Osteoblast (primary cell): ENCODE measurements at places on chromosomes 7 and 10.
A peak's percentile ranks its signal among the peaks of the same experiment; 100 is the strongest.

DNA sequence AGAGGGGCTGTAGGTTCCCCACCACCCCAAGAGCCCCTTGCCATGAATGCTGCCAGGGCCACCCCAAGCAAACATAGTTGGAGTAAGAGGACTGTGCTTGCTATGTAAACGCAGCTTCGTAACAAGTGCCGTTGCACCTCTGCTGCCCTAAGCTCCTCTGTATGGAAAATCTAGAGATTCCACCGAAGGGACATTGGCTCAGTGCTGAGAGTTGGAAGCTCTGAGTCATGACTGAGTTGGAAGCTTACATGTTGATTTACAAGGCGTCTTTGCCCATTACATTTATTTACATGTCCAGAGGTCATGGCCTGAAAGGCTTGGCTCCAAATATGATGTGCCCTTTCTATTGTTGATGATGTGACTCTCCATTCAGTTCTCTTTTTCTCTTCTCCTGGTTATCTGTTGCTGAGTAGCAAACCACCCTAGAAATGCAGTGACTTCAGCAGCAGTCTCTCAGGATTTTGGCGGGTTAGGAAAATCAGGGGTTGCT lies 233.1 kb upstream of the TCF7L2 start:
- no peaks in the 10 kb centered on the region for H3K4me1 ChIP-seq
- no peak for DNase-seq
- no peak overlapping the region for H3K4me3 ChIP-seq
- H3K36me3 ChIP-seq = no peaks in the 10 kb centered on the region
- H3K27ac ChIP-seq = no peak overlapping the region
- peaks cover 5% of the 10 kb centered on the region for H3K27me3 ChIP-seq

DNA sequence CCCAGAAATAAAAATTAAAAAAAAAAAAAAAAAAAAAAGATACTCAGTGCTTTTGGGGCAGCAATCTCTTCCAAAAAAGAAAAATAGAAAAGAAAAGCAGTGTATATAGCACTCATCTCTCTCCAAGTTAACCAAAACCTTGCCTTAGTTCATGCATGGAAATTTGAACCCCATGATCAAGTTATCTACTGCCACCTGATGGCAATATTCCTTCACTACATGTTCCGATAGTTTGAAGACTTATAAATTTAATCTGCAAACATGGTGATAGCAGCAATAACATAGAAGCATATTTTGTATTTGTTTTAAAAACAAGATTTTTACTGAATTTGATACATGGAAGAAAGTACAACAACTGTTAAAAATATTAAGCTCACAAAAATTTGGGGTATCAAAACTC lies 48.6 kb upstream of the SLIT1 start:
- no peak overlapping the region for H3K27ac ChIP-seq
- H3K4me1 ChIP-seq = peaks cover 10% of the 10 kb centered on the region
- DNase-seq = no peak
- H3K4me3 ChIP-seq = no peak overlapping the region
- no peaks in the 10 kb centered on the region for H3K36me3 ChIP-seq

GRCh38 chr10:8534096-8534495 lies 479.6 kb downstream of the GATA3 start:
- H3K36me3 ChIP-seq = no peaks in the 10 kb centered on the region
- no peak overlapping the region for H3K27ac ChIP-seq
- no peaks in the 10 kb centered on the region for H3K27me3 ChIP-seq

- DNase-seq = no peak
- no peak overlapping the region for H3K27ac ChIP-seq
- H3K4me1 ChIP-seq = no peaks in the 10 kb centered on the region
Measured at GRCh38 chr7:10706875-10707493, 266.7 kb upstream of the PHF14 start.

GRCh38 chr7:74051629-74052410 lies 23.8 kb downstream of the ELN start:
- H3K36me3 ChIP-seq = no peaks in the 10 kb centered on the region
- peak; percentile 70 for DNase-seq
- H3K27ac ChIP-seq = no peak overlapping the region
- H3K27me3 ChIP-seq = no peaks in the 10 kb centered on the region

- H3K4me1 ChIP-seq = peaks cover 29% of the 10 kb centered on the region
- H3K27me3 ChIP-seq = peaks cover 4% of the 10 kb centered on the region
- H3K36me3 ChIP-seq = no peaks in the 10 kb centered on the region
Measured at GRCh38 chr7:2616387-2617324, 15.1 kb upstream of the TTYH3 start.

- no peaks in the 10 kb centered on the region for H3K27me3 ChIP-seq
- no peak for DNase-seq
- H3K4me3 ChIP-seq = no peak overlapping the region
- H3K36me3 ChIP-seq = no peaks in the 10 kb centered on the region
- H3K4me1 ChIP-seq = peaks cover 14% of the 10 kb centered on the region
Measured at GRCh38 chr7:138934861-138935260, 46.3 kb downstream of the KIAA1549 start.

GRCh38 chr10:126080879-126081411 lies 184.6 kb downstream of the FANK1 start:
- peaks cover 30% of the 10 kb centered on the region for H3K4me1 ChIP-seq
- peaks cover 41% of the 10 kb centered on the region for H3K36me3 ChIP-seq
- DNase-seq = no peak
- H3K27ac ChIP-seq = peak overlapping the region; percentile 89
- H3K27me3 ChIP-seq = no peaks in the 10 kb centered on the region

- H3K27me3 ChIP-seq = peaks cover 34% of the 10 kb centered on the region
- H3K4me1 ChIP-seq = peaks cover 6% of the 10 kb centered on the region
- DNase-seq = peak; percentile 80
- no peak overlapping the region for H3K4me3 ChIP-seq
- H3K27ac ChIP-seq = no peak overlapping the region
- no peaks in the 10 kb centered on the region for H3K36me3 ChIP-seq
Measured at GRCh38 chr10:77669892-77670291, 32.3 kb upstream of the KCNMA1 start.

DNA sequence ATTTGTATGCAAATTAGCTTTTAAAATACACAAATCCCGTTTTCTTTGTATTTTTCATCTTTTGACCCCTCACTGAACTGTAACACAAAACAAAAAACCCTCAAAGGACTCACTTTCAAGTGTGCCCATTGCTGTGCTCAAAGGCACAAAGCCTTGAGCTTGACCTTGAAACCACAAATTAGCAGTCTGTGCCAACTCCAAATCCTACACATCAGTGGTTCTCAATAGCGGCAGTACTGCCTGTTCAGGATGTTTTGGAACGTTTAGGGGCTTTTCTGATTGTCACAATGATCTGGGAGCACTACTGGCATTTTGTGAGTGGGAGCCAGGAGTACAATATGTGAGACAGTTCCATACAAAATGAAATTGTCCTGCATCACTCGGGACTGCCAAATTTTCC lies 55.5 kb downstream of the KDM7A start:
- H3K4me1 ChIP-seq = no peaks in the 10 kb centered on the region
- H3K27me3 ChIP-seq = no peaks in the 10 kb centered on the region
- no peaks in the 10 kb centered on the region for H3K36me3 ChIP-seq
